ENCODE measurements at places on chromosomes 6 and 20.

DNA sequence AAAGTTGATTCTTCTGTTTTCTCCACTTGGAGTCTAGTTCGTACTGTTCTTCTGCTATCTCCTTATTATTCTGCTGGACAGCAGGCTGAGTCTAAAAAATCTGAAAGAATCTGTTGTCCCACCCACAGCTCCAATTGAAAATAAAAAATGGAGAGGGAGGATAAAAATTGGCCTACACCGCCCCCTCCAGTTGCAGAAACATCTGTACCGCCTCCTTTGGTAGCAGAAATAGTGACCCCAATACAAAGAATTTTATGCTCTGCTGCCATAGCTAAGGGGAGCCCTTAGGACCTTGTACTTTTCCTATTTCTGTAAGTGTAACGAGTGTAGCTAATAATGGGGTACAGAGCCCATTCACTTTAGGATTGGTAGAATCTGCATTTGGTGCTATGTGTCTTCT is 4.9 kb upstream of the FKBP1A start:
- DNase-seq: no peak

DNA sequence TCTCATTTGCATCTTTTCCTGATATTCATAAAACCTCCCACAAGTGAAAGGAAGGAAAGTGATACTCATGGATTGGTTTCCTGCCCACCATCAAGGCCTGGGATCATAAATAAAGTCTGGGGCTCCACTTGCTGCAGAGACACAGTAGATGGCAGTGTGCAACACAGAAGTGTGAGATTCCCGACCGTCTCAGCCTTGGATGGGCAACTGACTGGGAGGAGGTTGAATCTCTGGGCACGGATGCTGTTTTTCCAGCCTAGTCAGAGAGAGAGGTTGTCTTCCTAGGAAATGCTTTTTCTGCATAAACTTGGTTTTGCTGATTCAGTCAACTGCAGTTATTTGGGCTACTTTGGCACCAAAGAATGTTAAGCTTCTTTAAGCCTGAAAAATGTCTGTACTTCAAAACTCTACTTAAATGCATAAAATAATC is 9.9 kb upstream of the RFPL4B start:
- DNase-seq: peak; percentile 82

GRCh38 chr6:42960243-42961019 is at the start of gene GNMT:
TSS of gene GNMT (plus strand) at chr6:42960754. CDS start at chr6:42960768, 14 bp downstream.
- peak; percentile 87 for DNase-seq

DNA sequence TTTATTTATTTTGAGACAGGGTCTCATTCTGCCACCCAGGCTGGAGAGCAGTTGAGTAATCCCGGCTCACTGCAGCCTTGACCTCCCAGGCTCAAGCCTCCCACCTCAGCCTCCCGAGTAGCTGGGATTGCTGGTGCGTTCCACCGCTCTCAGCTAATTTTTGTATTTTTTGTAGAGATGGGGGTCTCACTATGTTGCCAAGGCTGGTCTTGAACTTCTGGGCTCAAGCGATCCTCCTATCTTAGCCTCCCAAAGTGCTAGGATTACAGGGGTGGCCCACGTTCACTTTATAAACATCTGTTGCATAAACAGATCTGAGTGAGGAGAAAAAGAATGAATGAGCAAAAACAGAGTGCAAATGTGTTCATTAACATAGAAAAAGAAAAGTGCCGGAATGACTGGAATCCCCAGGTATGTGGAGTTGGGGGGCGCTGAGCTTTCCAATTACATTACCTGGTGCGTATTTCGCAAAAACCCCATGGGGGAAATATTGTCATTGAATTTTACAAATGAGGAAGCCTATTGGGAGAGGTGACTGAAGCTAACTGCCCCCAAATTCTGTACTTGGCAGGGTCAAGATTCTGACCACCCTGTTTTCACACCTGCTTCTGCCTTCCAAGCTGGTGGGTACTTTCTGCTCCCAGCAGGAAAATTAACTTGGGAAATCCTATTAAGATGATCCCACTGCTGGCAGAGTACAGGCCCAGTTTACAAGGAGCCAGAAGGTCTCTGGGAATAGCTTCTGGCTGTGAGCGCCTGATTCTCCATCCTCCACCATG is 207.7 kb upstream of the JARID2 start:
- DNase-seq: no peak

GRCh38 chr6:136089876-136090275 is 160.2 kb downstream of the MTFR2 start:
- no peak for DNase-seq

GRCh38 chr20:164618-165017 is 7.4 kb downstream of the DEFB127 start:
- DNase-seq: no peak

All from NCI-H146 (cell line).